Tibial nerve (tissue), 4 donors: ENCODE measurements at places on chromosomes 5 and 9.

DNA sequence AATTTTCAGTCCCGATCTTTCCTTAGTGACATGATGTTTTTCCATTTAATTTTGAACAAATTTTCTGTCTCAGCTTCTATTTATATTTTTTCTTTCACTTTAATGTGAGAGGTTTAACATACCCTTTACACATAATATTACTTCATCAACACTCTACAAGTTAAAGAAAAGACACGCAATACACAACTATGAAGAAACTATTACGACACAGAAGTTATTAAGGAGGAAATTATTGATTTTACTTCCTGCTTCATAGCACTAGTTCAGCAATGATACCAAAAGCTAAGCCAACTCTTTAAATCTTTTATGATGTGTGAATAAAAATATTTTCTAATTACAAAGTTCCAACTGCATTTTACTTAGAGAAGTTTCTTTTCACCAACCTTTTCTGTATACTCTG, 432.3 kb upstream of the DAB2 start:
- no peak for DNase-seq

DNA sequence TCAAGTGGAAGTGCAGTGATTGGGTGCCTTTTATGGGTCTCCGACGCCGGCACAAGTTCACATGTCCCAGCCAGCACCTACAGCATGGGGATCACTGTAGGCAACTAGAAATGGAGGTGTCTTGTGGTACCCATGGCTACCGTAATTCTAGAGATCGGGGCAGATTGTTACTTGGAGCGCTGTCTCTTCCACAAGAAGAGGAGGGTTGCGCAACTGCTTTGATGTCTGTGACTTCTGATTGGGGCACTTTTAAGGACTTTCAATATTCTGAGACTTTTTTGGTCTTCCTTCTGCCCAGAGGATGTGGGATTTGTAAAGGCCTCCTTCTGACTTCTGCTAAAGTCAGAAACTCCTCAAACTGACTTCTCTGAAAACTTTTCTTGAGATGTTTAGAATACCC, 41.9 kb downstream of the GLRX start:
- peak; percentile 55 for DNase-seq

DNA sequence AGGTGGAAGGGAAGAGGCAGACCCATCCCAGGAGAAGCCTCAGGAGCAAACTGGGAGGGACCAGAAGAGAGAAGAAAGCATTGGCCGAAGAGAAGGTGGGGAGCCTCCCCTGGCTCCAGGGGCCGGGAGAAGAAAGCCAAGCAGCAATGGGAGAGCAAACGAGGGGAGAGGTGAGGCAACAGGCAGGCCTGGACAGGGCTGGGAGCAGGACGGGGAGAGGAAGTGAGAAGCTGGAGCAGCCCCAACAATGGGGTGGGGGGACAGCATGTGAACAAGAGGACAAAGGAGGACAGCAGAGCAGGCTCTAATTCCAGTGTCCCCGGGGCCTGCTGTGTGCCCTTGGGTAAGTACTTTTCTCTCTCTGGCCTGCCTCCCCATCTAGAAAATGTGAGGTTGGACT, 115.3 kb downstream of the PSD2 start:
- DNase-seq: no peak

DNA sequence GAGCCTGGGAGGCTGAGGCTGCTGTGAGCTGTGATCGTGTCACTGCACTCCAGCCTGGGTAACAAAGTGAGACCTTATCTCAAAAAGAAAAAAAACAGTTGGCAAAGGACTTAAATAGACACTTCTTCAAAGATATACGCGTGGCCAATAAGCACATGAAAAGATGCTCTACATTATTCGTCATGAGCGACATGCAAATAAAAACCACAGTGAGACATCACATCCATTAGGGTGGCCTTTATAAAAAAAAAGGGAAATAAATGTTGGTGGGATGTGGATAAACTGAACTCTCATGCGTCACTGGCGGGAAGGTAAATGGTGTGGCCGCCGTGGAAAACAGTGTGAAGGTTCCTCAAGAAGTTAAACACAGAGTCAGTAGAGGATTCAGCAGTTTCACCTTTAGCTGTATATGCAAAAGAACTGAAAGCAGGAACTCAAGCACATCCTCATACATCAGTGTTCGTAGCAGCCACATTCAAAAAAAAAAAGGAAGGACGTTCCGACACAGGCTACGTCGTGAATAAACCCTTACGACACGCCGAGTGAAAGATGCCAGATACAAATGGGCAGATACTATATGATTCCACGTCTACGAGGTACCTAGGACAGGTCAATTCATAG, 24.5 kb upstream of the NRARP start:
- no peak for DNase-seq

GRCh38 chr5:81759632-81760005, 8.7 kb upstream of the SSBP2 start:
- no peak for DNase-seq

- no peak for DNase-seq
These were observed 226.9 kb downstream of the CACNA1B start for GRCh38 chr9:138104251-138105122.

- DNase-seq: no peak
These were observed 120.2 kb downstream of the SEMA6A start for GRCh38 chr5:116454417-116454927.

GRCh38 chr5:45639040-45639439, 57.1 kb downstream of the HCN1 start:
- no peak for DNase-seq

DNA sequence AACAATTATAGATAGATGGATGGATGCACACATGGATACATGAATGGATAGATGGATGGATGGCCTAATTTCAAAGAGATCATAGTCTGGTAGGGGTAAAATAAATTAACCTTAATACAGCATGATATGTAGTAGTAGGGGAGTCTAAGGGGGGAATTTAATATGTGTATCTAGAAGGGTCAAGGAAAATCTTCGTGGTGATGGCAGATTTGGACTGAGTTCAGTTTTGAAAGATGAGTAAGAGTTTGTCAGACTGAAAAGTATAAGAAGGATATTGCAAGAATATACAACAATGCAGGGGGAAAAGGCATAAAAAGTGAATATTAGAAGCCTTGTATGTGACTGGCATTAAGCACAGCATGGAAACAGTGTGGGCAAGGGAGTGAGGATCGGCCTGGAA, 98.7 kb downstream of the ZNF462 start:
- no peak for DNase-seq

DNA sequence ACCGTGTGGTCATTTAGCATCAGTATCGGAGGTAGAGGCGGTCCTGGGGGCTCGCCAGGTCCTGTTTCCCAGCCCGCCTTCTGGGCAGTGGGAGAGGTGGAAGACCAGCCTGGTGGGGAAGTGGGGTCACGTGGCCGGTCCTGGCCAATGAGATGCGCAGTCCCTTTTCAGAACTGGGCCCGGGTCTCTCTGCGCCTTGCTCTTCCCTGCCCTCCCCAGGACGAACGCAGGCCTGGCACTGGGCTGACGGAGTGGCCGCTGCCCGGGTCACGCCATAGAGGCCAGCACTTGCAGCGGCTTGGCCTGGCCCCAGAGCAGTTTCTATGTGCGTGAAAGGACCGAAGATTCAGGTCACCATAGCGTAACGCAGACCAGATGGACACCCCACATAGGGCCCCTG, 97.6 kb downstream of the OLFM1 start:
- DNase-seq: no peak

GRCh38 chr5:115626445-115626823, 598 bp upstream of the TMED7 start:
- DNase-seq: no peak

GRCh38 chr5:158965334-158965733, 134.4 kb downstream of the EBF1 start:
- DNase-seq: no peak

- DNase-seq: no peak
These were observed 266.7 kb upstream of the SMARCA2 start for GRCh38 chr9:1748407-1748806.

DNA sequence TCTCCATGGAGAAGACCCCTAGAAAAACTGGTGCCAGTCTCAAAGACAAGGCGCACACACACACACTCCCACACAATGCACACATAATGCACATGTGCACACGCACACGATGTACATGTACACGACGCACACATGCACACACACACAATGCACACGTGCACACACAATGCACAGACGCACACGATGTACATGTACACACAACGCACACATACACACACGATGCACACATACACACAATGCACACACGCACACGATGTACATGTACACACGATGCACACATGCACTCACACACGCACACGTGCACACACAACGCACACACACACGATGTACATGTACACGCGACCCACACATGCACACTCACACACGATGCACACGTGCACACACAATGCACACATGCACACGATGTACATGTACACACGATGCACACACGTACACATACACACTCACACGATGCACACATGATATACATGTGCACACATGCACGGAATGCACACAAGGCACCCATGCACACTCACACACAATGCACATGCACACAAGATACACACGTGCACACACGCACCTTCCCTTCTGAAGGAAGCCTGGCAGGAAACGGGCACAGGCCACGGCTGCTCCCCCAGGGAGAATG, 76.5 kb downstream of the VAV2 start:
- no peak for DNase-seq

DNA sequence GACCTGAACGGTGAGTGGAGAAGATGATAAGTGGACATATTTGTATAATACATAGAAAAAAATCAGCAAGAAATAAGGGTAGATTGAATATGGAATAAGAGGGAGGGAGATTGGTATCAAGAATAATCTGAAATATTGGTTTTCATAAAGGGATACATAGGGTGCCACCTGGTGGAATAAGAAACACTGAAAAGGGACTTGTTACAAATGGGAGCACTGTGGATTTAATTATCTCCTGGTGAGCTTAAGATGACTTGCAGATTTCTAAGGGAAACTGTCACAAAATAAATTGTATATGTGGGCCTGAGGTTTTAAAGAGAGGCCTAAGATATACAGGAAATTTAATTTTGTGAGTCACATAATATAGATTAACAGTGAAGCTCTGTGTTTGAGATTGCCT, 1403.5 kb upstream of the CDH18 start:
- DNase-seq: no peak

GRCh38 chr9:91053824-91054223, 252.2 kb downstream of the SYK start:
- DNase-seq: no peak

GRCh38 chr5:178965465-178966055, 24.6 kb downstream of the ZNF454 start:
- no peak for DNase-seq

- DNase-seq: no peak
These were observed 352.9 kb downstream of the DNAH5 start for GRCh38 chr5:13591621-13592020.

DNA sequence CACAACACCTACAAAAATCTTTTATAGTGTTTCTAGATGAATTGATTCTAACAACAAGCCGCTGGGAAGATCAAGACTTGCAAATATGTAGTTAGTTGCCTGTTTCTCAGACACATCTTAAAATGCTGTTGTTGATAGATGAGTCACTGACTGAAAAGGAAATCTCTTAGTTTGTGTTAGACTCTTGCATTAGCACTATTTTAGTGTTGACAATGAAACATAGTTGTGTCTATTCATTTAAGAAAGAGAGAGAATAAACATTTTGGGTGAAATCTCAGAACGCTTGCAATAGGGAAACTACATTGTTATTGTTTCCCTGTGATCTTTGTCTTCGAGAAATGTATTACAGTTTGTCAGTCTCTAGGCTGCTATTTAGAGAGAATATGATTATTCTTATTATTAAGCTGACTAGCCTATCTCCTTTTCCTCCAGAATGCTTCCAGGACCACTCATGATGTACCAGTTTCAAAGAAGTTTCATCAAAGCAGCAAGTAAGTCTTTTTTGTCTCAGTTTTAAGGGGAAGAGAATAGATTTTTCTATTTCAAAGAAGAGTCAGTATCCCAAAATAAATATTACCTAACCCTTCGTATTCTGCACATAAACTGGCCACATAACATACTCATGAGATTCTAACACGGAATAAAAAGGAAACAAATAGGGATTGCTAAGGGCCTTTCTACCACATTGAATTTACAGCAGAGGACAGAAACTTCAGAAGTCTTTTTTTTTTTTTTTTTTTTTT, 285.6 kb downstream of the ARHGAP26 start:
- no peak for DNase-seq

- no peak for DNase-seq
These were observed 3.3 kb upstream of the SH2D3C start for GRCh38 chr9:127781806-127782205.

DNA sequence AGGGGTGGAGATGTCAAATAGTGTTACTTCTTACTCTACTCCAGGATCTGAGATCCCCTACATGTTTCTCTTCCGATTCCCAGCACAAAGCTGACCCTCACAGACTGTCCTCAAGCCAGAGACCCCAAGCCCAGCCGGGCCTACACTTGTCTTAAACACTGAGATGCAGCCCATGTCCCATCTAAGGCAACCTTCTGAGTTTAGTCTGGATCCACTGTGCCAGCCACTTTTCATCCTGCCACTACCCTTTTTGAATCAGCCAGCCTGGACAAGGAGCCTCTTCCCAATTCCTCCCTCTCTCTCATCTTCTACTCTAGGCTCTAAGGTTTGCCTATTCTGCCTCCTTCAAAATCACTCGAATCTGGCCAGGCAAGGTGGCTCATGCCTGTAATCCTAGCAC, 6.2 kb upstream of the MYORG start:
- DNase-seq: no peak

- no peak for DNase-seq
These were observed 210.2 kb upstream of the GAS1 start for GRCh38 chr9:87157366-87158031.

- no peak for DNase-seq
These were observed 50.9 kb upstream of the C5orf58 start for GRCh38 chr5:170181902-170182301.

DNA sequence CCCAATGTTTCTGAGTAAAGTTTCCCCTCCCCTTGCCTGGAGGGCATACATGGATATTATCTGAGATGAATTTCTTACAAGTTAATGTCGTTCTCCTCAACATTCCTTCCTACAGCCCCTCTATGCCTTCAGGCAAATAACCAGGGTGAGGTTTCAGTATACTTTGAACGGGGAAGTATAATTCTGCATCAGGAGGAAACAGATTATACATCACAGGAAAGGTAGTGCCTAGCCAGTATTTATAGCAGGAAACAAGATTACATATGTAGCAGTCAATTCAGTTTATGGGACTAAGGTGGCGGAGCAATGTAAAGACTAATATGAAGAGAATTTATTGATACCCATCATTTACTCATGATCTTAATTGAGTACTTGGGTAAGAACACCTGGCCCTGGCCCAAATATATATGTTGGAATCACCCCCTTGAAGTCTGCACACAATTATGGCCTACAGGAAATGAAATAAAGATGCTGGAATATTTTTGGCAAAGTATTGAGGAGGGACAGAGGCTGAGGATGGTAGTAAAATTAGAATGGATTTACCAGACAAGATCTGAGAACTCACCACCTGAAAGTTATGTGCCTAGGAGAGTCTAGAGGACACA, 661.1 kb downstream of the PTPRD start:
- no peak for DNase-seq

DNA sequence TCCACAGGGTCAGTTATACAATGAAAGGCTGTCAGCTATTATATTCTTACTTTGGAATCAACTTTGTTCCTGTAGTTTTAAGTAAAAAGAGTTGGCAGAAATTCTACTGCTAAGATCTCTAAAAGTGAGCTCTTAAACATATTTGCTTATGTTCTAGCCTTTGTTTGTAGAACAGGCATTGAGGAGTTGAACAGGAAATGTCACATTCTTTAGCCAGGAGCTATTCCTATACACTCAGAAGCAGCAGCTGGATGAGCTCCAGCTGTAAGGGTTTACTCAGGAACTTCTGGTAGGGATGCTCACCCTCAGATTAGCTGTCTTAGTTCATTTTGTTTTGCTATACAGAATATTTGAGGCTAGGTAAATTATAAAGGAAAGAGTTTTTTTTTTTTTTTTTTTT, 22.4 kb upstream of the SPINK14 start:
- no peak for DNase-seq
